ENCODE measurements at places on chromosomes 3 and 15.
A peak's percentile ranks its signal among the peaks of the same experiment; 100 is the strongest.

GRCh38 chr15:41999290-42000285, 21.3 kb downstream of the PLA2G4E start:
- DNase-seq: no peak

GRCh38 chr15:89928421-89928820, 15.7 kb upstream of the ARPIN start:
- no peak for DNase-seq

- DNase-seq: no peak
Observed at GRCh38 chr3:56125358-56126005, 342.8 kb downstream of the ERC2 start.

- no peak for DNase-seq
Observed at GRCh38 chr3:158260392-158260791, 150.5 kb downstream of the RSRC1 start.

- DNase-seq: no peak
Observed at GRCh38 chr3:143070977-143071551, 48.5 kb upstream of the CHST2 start.

GRCh38 chr3:33417066-33417673, 23.0 kb downstream of the UBP1 start:
- no peak for DNase-seq

DNA sequence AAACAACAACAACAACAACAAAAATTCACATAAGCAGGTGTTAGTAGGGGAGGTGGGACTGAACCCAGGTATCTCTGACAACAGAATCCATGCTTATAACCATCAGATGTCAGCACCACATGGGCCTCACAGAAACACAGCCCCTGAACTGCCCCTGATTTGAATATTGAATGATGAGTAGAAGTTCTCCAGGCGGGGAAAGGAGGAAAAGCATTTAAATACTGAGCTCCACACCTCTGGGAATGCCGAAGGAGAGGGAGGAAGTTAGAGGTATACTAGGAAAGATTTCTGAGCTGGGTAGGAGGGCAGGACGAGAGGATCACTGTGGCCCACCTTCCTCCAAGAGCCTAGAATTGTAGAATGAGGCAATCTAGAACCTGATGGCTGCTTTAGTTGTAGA, 31.9 kb upstream of the EIF4A2 start:
- DNase-seq: no peak

DNA sequence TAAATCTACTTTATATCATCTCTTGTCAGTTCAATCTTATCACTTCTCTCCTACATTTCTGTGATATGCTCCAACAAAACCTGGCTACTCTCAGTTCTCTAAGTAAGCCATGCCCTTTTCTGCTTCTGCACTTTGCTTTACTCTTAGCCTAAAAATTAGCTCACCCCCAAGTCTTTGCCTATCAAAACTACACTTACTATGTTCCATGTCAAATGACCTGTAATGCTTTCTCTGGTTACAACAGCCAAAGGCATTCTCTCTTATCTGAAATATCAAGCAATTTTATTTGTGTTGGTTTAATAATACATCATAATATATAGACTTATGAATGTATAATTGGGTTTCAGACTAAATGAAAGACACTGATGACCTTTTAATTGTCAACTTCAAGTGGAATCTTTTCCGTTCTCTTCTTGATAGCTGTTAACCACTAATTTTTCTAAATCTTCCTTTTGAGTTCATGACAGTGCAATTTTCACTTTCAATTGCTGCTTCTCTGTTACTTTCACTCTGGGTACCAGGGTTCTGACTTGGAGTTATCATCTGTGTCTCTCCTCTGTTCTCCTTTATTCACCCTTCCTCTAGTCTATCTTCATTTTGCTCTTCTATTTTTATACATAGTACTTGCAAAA, 619.0 kb upstream of the GOLIM4 start:
- no peak for DNase-seq

GRCh38 chr3:107630779-107631178, 108.0 kb downstream of the BBX start:
- DNase-seq: no peak

DNA sequence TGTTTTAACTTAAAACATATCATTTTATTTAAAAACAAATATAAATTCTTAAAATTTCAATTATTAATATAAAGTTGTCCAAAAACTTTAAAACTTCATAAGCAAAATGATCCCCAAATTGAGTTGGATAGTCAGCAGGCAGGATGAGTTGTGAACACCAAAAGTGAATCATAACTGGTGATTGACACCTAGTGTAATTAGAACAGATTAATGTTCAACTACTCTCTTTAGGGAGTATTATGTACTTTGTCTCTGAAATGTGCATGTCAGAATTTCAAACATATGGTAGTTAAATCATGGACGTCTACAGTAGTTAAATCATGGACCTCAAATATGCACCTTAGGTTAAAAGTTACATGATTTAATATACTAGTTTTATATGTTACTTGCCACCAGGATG, 2.9 kb upstream of the SI start:
- no peak for DNase-seq

- no peak for DNase-seq
Observed at GRCh38 chr3:37183375-37183831, 9.0 kb upstream of the LRRFIP2 start.

DNA sequence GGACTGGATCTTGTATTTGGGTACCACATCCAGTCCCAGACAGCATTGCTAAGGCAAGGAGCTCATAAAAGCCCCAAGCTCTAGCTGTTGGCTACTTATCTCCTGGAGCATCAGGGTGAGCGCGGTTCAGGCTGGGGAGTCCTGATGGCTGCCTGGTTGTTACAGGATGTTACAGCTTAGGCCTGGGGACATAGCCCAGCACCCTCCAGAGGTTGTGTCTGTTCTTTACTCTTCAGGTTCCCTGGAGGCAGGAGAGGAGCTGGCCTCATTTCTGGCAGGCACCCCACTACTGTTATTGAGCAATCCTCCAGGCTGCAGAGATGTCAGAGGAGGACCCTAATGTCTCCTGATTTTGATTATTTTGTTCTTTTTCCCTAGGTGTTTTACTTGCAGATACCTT, 26.6 kb downstream of the APBA2 start:
- no peak for DNase-seq

- no peak for DNase-seq
Observed at GRCh38 chr3:149628957-149629670, 28.7 kb downstream of the WWTR1 start.

DNA sequence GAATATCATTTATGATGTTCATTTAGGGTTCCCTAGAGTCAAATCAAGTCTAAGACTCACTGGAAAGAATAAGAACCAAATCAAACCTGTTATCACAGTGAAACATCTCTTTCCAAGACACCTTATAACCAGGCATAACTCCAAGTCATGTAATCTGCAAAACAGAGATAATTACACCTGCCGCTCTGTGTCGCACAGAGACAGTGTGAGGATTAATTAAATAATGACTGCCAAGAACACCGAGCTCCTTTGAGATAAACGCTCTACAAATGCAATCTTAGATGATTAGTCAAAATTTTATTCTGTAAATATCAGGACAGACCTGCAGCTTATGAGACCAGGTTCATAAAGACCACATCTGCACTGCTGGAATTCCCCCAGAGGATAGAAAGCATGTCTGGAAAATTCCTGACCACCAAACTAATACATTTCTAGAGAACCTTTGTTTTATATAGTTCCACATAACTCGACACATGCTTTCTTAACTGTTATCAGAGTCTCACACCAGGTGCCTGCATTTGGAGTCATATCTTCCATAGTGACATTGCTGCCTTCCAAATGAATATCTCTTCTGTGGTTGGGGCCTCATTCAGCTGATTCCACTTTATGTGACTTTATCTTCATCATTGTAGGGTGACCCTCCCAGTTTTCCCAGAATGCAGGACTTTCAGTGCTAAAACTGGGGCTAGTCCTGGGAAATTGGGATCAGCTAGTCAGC, 252.8 kb downstream of the CD47 start:
- DNase-seq: no peak

GRCh38 chr3:134369861-134370596, 4.2 kb downstream of the AMOTL2 start:
- no peak for DNase-seq

DNA sequence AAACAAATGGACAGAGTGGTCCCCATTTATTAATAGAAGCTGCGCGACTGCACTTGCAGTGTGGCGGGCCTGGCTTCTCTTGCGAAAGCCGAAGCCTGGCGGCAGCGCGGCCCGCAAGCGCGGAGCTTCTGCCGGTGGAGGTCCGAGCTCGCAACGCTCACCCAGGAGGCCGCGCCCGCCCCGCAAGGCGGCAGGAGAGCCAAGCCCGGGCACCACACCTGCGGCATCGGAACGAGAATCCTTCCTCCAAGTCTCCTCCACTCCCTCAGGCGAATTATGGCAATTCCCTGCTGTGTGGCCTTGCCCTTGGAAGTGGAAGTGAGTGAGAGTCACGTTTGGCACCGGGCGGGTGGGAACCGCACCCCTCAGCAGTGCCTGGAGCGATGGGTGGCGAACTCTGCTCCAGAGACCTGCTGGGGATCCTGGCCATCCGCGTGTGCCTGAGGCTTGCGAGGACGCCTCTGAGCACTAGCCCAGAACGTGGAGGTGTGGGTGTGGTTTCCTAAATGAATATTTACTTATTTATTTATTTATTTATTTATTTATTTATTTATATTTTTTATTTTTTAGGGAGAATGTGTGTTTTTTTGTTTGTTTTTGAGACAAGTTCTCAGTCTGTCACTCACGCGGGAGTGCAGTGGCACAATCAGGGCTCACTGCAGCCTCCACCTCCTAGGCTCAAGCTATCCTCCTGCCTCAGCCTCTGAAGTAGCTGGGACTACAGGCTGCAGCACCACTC, 133.7 kb upstream of the UBE2E1 start:
- no peak for DNase-seq

DNA sequence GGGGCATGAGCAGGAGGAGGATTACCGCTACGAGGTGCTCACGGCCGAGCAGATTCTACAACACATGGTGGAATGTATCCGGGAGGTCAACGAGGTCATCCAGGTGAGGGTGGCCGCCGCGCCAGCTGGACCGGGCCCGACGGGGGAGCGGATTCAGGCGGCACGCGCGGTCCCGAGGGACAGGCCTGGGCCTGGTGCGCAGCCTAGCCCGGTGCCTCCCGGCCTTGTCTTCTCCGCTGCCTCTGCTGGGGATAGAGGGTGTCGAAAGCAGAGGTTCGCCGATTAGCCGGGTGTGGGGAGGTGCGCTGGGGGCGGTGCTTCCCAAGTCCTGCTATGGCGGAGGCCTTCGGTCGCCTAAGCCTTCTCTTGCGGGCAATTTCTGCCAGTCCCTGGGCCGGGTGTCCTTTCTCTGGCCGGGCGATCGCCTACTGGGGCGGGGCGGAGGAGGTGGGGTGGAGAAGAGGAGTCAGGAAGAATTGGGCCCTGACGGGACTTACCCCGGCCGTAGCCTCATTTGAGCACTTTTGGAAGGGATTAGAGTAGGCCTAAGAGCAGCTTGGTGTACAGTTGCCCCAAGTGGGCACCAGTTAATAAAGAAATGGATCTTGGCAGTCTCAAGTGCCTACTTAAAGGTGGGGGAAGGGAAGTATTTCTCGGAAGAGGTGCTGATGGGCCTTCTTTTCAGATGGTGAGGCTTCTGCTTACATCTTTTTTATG, 940 bp downstream of the ARIH1 start:
- peak; percentile 69 for DNase-seq

- DNase-seq: no peak
Observed at GRCh38 chr3:134143828-134144401, 106.7 kb downstream of the RYK start.

DNA sequence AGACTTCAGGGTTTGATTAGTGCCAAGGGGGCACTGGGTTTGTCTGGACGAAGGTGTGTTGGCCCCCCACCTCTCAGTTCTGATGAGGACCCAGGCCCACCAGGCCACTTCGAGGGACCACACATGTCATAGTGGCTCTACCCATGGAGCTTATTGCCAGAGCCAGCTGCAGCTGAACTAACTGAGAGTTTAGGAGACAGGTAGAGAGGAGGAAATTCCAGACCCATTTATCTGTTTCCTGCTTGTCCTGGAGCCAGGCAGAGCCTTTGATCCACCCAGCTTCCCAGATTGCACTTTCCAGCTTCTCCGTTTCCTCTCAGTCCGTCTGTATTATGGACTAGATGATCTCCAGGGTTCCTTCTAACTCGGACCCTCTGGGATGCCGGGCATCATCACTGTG, 20.9 kb downstream of the SLC24A1 start:
- no peak for DNase-seq

DNA sequence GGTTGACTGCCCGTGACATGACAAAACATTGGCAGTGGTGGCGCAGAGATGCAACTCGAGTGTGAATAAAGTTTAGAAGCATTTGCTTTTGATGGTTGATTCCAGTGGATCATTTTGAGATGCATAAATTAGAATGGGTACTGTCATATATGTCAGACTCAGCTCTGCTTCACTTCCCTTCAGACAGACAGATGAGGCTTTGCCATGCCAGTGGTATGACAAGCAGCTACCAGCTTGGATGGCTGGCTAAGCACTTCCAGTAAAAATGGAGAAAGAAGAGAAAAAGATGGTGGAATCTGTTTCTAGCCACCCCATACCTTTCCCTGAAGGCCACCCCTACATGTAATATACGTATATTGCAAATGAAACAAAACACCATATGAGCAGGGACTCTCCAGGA, 13.5 kb upstream of the CLEC3B start:
- DNase-seq: no peak

DNA sequence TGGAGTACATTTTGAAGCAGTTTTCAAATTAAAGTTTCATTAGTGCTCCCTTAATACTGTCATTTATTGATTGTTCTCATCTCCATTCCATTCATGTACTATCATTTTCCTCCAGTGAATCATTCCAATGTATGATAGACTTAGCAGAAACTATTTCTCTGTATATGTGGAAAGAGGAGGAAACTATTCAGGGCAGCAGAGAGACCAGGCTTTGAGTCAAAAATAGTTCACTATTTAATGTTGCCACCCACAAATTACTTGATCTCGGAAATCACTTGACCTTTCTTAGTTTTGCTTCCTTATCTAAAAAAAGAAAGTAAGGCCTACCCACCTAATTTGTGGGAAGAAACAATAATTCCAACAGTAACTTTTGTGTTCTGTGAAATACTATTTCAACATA, 610.5 kb upstream of the ZNF385D start:
- no peak for DNase-seq

DNA sequence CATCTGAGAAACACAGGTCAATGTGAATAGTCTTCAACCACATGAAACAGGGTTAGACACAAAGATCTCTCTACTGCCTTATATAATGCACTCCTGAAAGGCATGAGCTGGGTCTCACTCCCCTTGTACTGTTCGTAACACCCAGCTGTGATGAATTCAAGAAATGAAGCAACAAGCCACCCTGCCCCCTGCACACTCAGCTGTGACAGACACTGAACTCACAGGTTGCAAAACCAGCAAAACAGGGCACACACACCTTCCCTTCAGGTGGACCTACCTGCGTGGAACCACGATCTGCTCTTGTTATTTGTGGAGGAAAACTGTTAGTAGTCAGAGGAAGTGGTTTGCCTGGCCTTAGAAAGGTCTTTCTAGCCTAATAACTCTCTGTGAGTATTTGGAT, 64.5 kb downstream of the CERS3 start:
- DNase-seq: no peak

- DNase-seq: no peak
Observed at GRCh38 chr3:44924457-44925084, 50.2 kb downstream of the TGM4 start.

- no peak for DNase-seq
Observed at GRCh38 chr3:155313300-155313699, 19.8 kb upstream of the STRIT1 start.

Measured in stimulated activated CD4-positive, alpha-beta T cell treated with anti-CD3 and anti-CD28 coated beads, TNF-alpha, amount 100 ng/mL, for 4 hours (primary cell).